Bronchus fibroblast of lung (primary cell): ENCODE measurements at places on chromosomes 12 and 14. TPM values are rescaled to one million over a fixed set of nuclear protein-coding genes. Genes with fewer than 3 reads are reported as not detected.

GRIP1 gene
- total RNA-seq = not detected in 2 replicates

LUM gene
- total RNA-seq = 100 and 103 TPM in 2 replicates

KRT7 gene
- total RNA-seq = 9.2 and 11.1 TPM in 2 replicates

LRRC10 gene
- not detected in 2 replicates for total RNA-seq

OTX2 gene
- not detected in 2 replicates for total RNA-seq

PRB2 gene
- not detected in 2 replicates for total RNA-seq

C12orf56 gene
- total RNA-seq = under 0.01 TPM in 1 of 2 replicates, not detected in the other

CDCA3 gene
- 103 and 118 TPM in 2 replicates for total RNA-seq
